ENCODE measurements at places on chromosomes 5 and 9.

DNA sequence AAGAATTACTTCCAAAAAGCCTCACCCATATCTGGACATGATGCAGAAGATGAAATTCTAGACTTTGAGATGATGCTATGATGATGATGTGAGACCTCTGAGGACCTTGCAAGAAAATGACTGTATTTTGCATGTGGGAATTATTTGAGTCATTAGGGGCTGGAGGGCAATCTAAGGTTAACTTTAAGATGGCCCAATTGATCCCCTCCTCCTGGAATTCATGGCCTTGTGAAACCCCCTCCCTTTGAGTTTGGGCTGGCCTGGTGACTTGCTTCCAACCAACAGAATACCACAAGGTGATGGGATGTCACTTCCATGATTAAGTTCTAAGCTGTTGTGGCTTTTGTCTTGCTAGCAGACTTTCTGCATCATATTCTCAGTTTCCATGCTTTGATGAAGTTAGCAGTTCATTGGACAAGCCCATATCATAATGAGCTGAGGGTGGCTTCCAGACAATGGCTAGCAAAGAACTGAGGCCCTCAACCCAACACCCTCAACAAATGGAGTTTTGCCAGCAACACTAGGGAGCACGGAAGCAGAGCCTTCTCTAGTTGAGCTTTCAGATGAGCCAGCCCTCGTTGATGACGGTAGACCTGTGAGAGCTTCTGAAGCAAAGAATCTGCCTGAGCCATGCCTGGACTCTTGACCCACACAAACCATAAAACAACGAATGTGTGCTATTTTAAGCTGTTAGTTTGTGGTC lies 7.4 kb upstream of the AMACR start:
- DNase-seq = no peak

GRCh38 chr9:130382096-130382495 lies 62.7 kb upstream of the ASS1 start:
- DNase-seq = no peak

GRCh38 chr5:37721447-37721871 lies 118.4 kb downstream of the GDNF start:
- no peak for DNase-seq

DNA sequence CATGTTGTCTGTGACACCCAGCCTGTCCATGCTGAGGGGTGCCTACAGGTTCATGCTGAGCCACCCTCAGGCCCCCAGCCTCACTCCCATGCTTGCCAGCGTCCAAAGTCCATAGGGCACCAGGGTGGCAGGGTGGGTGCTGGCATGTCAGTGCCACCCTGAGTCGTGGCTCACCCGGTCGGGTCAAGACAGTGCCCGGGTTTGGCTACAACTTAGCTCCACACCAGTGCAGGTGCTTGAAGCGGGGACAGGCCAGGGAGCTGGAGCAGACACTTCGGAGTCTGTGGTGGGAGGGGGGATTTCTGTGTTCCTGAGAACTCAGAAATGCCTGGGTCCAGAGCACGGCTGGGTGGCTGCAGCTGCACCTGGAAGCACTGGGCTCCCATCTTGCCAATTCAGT lies 579.2 kb upstream of the FAM174A start:
- DNase-seq = no peak

- peak; percentile 39 for DNase-seq
Observed at GRCh38 chr9:126397056-126397455, 70.4 kb downstream of the MVB12B start.

GRCh38 chr5:66351813-66352212 lies 207.7 kb downstream of the SREK1 start:
- DNase-seq = no peak

DNA sequence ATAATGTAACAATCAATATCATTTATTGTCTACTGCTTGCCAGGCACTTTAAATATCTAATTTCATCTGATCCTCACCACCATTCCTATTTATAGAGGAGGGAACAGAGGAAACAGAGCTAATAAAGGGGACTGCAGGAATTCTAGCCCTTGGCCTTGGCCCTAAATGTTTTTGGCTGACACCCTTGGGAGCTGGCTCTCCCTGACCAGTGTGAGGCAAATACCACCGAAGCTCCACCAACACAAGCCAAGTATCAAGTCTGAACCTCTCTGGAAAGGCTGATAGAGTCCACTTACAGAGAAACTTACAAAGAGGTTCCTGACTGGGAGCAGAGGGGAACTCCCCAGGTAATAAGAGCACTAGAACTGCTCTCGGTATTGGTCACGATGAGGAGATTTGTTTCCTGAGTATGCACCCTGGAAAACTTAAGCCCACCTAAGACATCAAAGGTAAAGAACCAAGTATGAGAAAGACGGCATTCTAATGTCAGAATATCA lies 243.1 kb upstream of the PANK3 start:
- DNase-seq = no peak

DNA sequence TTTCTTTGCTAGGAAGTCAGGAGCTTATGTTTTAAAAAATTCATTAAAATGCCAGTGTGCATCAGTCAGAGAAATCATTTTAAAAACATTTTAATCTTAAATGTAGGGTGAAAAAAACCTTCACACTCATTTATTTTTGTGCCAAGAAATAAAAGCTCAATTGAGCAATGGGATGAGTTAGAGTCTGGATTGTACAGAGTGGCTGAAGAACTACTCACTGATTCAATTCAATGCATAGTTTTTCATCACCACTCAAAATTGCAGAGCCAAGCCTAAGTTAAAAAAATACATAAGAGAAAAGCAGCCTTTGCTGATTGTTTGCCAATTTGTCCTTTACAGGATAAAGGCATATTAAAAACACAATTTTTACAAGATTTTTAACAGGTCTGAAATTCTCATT lies 168.2 kb upstream of the DMRTA1 start:
- no peak for DNase-seq

Measured in activated naive CD4-positive, alpha-beta T cell (primary cell).